ENCODE measurements at places on chromosomes 5 and 9. TPM values are rescaled to one million over a fixed set of nuclear protein-coding genes. Genes with fewer than 3 reads are reported as not detected.

DNA sequence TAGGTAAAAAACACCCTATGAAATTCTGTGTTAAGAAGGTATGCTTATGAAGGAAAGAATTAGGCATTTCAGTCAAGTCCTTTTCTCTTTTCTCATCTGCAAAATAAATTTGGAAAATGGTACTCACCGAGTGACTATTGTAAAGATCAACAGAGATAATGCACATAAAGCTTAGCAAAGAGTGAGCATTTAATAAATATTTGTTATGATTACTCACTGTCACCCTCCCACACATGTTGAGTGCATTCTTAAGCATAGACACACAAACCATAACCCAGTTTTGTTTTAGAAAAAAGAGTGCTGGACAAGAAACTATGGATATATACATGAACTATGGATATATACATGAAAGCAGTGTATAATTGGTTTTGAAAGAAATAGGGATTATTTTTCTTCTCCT, 54.7 kb upstream of the PRLR start:
- DNase-seq, result no peak

DNAI1 gene
- total RNA-seq, result not detected

DNA sequence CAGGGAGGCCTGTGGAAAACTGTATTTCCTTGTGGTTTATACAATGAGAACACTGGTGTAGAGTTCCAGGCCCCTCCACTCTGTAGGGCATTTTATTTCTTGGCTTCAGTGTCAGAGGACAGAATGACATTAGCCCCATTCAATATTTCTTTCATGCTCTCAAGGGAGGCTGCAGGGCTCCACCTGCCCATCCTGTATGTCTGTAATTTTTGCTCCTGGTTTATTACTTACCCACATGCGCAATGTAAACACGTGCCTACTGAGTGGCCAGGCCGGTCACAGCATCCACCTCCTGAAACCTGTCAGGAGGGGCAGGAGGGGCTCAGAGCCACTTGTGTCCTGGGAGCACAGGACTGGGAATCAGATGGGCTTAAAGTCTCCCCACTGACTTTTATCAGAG, 82.4 kb downstream of the GADD45G start:
- no peak for DNase-seq

- DNase-seq, result no peak
These were observed 718 bp upstream of the TMEM215 start for GRCh38 chr9:32782476-32783167.

- DNase-seq, result no peak
These were observed 6.9 kb downstream of the FGD3 start for GRCh38 chr9:92954049-92954861.

GRCh38 chr9:129307227-129307970, 129.3 kb upstream of the IER5L start:
- DNase-seq, result no peak

- peak; percentile 18 for DNase-seq
These were observed 40.4 kb upstream of the ORM1 start for GRCh38 chr9:114282507-114282906.

TRIM52 gene
- total RNA-seq, result 9.8 TPM

- no peak for DNase-seq
These were observed 71.3 kb downstream of the RASEF start for GRCh38 chr9:82991671-82992070.

DNA sequence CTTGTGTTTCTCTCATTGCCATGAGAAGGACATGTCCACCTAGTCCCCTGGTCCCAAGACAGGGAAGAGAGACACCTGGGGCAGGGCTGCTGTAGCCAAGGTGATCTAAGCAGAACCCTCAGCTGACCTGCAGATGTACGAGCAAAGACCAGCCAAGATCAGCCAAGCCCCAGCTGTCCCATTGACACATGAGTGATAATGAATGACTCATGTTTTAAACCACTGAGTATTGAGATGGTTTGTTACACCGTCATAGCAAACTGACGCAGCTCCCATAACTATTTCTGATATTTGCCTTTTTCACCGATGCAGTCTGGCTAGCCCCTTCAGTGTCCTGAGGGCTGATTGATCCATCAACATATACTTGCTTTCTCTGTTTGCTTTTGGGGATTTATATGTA, 6.7 kb downstream of the OR1K1 start:
- no peak for DNase-seq

GRCh38 chr5:132235340-132235739, 7.7 kb upstream of the P4HA2 start:
- no peak for DNase-seq

GABRA6 gene
- not detected for total RNA-seq

GRCh38 chr5:138632900-138633489, 57.8 kb upstream of the HSPA9 start:
- DNase-seq, result no peak

DNA sequence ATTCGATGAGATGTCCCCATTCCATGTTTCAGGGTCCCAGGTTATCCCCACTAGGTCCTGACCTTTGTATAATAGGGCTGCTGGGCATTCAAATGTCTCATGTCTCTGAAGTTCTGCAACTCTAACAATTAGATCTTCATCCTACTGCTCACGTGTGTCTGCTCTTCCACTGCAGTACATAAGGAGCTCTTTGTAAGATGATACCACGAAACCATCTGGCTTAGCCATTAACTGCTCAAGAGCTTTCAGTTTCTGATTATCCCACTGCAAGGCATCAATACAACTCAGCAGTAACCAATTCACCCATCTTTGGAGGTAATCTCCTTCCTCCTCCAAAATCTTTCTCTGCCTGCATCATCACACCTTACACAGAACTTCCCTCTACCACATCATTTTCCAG, 49.9 kb upstream of the PPP2CA start:
- no peak for DNase-seq

DNA sequence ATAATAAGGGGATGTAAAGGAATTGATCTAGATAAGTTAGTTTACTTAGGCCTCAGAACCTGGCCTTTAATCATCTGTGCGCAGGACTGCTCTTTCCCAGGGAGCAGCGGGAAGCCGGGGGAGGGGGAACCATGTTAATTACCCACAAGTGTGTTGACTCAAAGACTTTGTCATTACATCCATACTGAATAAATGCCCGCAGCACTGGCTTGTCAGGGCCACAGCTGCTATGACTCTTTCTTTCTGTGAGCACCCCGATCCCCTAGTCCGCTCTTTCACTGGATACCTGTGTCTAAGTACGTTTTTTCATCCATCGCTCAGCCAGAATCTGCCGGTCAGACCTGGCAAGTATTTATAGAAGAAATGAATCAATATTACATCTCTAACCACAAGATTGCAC, 249.3 kb upstream of the DMRT1 start:
- DNase-seq, result no peak

GRCh38 chr5:181120306-181120705, 10.7 kb downstream of the OR2V1 start:
- DNase-seq, result no peak

- no peak for DNase-seq
These were observed 27.9 kb upstream of the DTWD2 start for GRCh38 chr5:119016125-119016774.
